ENCODE measurements at places on chromosomes 11 and 22. TPM values are rescaled to one million over a fixed set of nuclear protein-coding genes. Genes with fewer than 3 reads are reported as not detected.

DEFB131B gene
- total RNA-seq = not detected

KCNK7 gene
- total RNA-seq = 3.5 TPM

DNA sequence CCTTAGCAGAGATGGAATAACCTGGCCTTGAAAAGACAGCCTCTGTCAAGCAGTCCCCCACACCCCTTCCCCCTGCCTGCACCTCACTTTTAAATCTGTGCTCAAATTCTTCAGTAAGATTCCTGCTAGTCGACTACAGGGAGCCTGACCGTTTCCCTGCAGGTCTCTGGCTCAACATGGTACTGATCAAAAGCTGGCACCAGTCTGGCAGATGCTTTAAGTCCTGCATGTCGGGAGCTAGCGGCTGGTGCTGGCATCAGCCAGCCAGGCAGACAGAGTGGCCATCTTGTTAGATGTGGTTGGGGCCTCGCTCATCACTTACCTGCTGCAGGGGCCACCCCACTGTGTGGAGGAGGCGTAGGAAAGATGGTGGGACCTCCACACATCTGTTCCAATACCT, 204.4 kb upstream of the SORL1-AS1 start:
- no peak overlapping the region for H3K4me3 ChIP-seq
- no peak for DNase-seq
- no peaks in the 10 kb centered on the region for H3K36me3 ChIP-seq
- no peaks in the 10 kb centered on the region for H3K27me3 ChIP-seq
- H3K4me1 ChIP-seq = no peaks in the 10 kb centered on the region

DNA sequence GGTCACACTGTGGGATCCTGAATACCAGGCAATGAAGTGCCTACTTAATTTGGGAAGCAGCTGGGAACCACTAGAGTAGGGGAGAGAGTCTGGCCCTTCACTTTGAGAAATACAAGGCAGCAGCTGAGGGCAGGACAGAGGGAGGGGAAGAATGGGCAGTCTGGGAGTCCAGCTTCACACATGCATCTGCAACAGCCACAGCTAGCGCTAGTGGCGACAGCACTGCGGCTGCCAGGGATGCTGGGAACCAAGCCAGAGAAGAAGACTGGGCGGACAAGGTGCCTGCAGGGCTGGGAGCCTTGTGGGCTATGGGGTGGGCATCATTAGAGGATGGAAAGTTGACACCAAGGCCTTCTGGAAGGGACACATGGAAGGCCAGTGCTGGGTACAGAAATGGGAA, 15.8 kb downstream of the SCUBE2 start:
- no peaks in the 10 kb centered on the region for H3K27me3 ChIP-seq
- no peaks in the 10 kb centered on the region for H3K36me3 ChIP-seq
- no peak overlapping the region for H3K27ac ChIP-seq
- H3K4me3 ChIP-seq = no peak overlapping the region

DNA sequence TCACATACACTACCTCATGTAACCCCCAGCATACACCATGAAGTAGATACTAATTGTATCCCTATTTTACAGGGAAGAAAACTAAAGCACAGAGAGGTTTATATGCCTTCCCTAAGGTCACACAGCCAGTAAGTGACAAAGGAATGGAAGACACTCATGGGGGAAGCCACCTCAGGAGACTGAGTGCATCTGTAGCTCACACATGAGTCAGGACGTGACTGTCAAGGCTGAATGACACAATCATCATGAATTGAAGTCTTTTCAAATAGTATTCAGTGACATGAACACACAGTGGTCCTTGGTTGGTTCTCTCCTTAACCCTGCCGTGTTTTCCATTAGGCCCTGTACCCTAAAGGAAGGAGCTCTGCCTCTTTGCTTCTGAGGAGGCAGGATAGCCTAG, 463.0 kb downstream of the NTM start:
- no peak overlapping the region for H3K27ac ChIP-seq
- no peaks in the 10 kb centered on the region for H3K4me1 ChIP-seq
- no peak for DNase-seq
- H3K4me3 ChIP-seq = no peak overlapping the region
- no peaks in the 10 kb centered on the region for H3K27me3 ChIP-seq
- no peaks in the 10 kb centered on the region for H3K36me3 ChIP-seq

DNA sequence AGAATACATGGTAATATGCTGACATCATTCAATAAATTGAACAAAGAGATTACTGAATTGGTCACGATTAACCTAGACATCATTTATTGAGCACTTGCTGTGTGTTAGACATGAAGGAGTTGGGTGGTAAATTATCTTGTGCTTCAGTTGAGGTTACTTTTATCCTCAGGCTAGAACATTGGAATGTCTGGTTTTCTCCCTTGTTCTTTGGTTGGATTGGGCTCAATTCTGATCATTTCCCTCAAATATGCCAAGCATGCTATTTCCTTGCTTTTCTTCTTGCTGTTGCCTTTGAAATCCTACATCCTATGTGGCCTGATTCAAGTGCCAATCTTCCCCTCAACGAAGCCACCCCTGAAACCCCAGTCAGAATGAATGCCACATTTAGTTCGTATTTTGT, 65.8 kb downstream of the DEUP1 start:
- H3K27ac ChIP-seq = no peak overlapping the region
- no peak for DNase-seq
- H3K4me1 ChIP-seq = no peaks in the 10 kb centered on the region
- H3K4me3 ChIP-seq = no peak overlapping the region
- H3K36me3 ChIP-seq = no peaks in the 10 kb centered on the region

- no peak overlapping the region for H3K4me3 ChIP-seq
- H3K27ac ChIP-seq = no peak overlapping the region
- H3K4me1 ChIP-seq = no peaks in the 10 kb centered on the region
- no peak for DNase-seq
- H3K36me3 ChIP-seq = no peaks in the 10 kb centered on the region
Observed at GRCh38 chr11:82873919-82874333, 26.3 kb downstream of the PRCP start.

- H3K4me1 ChIP-seq = no peaks in the 10 kb centered on the region
- no peak overlapping the region for H3K27ac ChIP-seq
- H3K4me3 ChIP-seq = no peak overlapping the region
- DNase-seq = no peak
- H3K27me3 ChIP-seq = no peaks in the 10 kb centered on the region
- no peaks in the 10 kb centered on the region for H3K36me3 ChIP-seq
Observed at GRCh38 chr11:99366546-99366945, 345.8 kb downstream of the CNTN5 start.

DNA sequence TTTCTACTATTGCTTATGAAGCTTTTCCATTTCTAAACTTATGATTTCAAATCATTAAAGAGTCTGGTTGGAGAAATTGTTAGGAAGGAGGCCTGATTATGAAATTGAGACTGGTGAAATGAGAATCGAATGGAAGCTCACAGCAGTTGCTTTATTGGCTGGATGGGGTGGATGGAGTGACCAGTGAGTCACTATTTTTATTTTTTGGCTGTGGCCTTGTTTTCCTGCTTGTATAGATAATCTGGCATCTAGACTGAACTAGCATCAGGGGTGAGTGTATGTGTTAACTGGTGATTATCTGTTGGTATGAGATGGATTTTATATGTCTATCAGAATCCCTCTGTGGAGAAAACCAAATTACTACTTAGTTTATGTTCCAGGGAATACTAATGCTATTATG, 36.2 kb downstream of the UVRAG start:
- DNase-seq = no peak
- H3K4me3 ChIP-seq = no peak overlapping the region
- H3K27ac ChIP-seq = no peak overlapping the region
- peaks cover 8% of the 10 kb centered on the region for H3K4me1 ChIP-seq
- no peaks in the 10 kb centered on the region for H3K27me3 ChIP-seq

GRCh38 chr22:48939441-48940265, 888.0 kb downstream of the BRD1 start:
- DNase-seq = no peak
- H3K27me3 ChIP-seq = no peaks in the 10 kb centered on the region
- no peaks in the 10 kb centered on the region for H3K4me1 ChIP-seq
- no peaks in the 10 kb centered on the region for H3K36me3 ChIP-seq
- no peak overlapping the region for H3K27ac ChIP-seq

DNA sequence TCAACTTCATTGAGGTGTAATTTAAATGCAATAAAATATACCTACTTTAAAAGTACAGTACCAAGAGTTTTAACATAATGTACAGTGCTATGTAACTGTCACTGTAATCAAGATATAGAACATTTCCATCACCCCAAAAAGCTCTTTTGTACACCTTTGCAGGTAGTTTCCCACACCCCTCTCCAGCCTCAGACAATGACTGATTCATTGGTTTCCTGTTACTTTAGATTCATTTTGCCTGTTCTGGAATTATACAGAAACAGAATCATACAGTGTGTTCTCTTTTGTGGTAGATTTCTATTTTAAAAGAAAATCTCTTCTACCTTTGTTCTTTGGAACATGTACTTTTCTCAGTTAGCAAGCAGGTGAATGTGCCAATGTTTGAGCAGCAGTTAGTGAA, 38.2 kb downstream of the SHISA8 start:
- H3K36me3 ChIP-seq = no peaks in the 10 kb centered on the region
- no peaks in the 10 kb centered on the region for H3K27me3 ChIP-seq
- no peak for DNase-seq
- no peaks in the 10 kb centered on the region for H3K4me1 ChIP-seq
- H3K4me3 ChIP-seq = no peak overlapping the region

- no peak for DNase-seq
- H3K4me1 ChIP-seq = peaks cover 24% of the 10 kb centered on the region
- no peak overlapping the region for H3K27ac ChIP-seq
- H3K36me3 ChIP-seq = peaks cover 47% of the 10 kb centered on the region
- no peak overlapping the region for H3K4me3 ChIP-seq
- H3K27me3 ChIP-seq = no peaks in the 10 kb centered on the region
Observed at GRCh38 chr11:66340596-66341501, 4.1 kb downstream of the BRMS1 start.

DNA sequence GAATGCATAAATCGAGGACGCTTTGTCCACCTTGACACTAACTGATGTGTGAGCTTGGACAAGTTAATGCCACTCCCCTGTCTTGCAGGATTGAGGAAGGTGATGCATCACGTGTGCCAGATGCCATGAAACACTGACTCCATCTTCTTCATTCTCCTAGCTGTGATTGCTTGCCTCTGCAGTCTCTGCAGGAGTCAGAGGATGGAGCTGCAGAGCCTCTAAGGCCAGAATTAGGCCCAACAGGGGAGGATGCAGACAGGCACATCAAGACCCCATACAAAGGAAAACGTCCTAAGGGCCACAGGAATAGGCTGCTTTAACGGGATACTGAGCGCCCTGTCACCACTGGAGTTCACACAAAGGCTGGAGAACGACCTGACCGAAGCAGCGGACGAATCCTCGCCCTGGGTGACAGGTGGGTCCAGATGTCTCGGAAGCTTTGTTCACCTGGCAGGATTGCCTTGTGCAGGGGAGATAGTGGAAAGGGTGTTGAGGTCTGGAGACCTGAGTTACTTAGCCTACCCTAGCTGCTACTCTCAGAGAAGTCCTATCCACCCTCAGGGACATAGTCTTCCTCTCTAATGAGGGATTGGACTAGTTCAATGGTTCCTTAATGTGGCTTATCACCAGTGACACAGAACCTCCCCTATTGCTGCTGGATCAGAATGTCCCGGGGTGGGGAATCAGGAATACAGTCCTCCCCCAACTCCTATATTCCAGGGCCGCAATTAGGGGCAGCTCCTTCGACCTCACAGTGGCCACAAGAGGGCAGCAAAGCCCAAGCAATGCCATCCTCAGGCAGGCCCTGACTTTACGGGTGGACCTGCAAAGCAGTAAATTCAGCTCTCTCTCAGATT, 32.4 kb downstream of the DBX1 start:
- no peaks in the 10 kb centered on the region for H3K36me3 ChIP-seq
- peak; percentile 88 for DNase-seq
- H3K27me3 ChIP-seq = no peaks in the 10 kb centered on the region
- no peak overlapping the region for H3K4me3 ChIP-seq

DNA sequence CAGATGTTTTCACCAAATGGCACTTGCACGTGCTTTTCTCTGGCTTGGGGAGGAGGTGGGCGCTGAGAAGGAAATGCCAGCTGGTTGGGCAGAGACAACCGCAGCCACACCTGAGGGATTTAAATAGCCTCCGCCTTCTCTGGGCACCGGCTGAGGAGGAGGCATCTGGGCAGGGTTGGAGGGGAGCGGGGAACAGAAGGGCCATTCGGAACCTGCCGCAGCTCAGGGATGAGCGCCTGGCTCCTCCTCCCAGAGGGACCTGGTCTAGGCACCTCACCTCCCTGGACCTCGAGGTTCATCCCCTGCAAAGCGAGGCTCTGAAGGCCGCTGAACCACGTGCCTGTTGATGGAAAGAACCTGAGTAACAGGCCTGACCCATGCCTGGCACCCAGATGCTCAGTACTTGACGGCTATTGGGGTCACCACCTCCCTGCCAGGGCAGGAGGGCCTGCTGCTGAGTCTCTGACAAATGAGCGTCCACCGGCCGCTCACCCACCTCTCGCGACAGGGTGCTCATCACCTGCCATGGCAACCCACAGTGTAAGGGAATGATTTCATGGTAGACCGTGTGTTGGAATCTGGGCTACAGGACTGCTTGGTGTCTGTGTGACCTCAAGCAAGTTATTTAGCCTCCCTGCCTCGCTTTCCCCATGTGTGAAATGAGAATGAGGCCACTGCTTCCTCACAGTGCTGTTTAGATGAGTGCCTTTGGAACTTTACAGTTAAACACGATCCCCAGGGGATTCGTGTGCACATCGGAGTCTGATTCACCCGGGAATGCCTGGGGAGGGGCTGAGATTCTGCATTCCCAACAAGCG, 2.0 kb upstream of the KDELR3 start:
- H3K27me3 ChIP-seq = no peaks in the 10 kb centered on the region
- no peak overlapping the region for H3K27ac ChIP-seq
- no peaks in the 10 kb centered on the region for H3K4me1 ChIP-seq
- no peaks in the 10 kb centered on the region for H3K36me3 ChIP-seq
- no peak for DNase-seq
- no peak overlapping the region for H3K4me3 ChIP-seq

DNA sequence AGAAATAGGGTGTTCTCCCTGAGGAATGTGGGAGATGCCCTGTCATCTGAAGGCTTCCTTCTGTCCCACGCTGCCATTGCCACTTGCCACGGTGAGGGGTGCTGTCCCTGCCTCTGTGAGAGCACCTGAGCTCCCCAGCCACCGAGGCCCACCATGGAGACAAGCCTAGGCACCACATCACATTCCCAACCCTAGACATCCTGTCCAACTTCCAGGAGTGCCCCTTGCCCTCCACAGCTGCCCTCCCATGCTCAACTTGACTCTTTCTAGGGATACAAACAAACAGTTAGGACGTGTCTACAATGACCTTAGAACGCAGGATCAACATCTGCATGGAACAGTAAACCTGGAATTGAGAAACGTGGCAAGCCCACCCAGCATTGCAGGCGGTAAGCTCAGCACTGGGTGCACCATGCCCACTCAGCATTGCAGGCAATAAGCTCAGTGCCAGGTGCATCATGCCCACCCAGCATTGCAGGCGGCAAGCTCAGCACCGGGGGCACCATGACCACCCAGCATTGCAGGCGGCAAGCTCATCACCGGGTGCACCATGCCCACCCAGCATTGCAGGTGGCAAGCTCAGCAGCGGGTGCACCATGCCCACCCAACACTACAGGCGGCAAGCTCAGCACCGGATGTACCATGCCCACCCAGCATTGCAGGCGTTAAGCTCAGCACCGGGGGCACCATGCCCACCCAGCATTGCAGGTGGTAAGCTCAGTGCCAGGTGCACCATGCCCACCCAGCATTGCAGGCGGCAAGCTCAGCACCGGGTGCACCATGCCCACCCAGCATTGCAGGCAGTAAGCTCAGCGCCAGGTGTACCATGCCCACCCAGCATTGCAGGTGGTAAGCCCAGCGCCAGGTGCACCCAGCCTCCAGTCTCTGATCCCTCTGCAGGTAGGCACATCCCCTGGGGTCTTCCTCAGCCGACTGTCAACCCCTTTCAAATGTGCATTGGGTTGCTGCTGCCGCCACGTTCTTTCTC, 1463.9 kb downstream of the TBC1D22A start:
- H3K27ac ChIP-seq = no peak overlapping the region
- H3K4me3 ChIP-seq = no peak overlapping the region
- no peak for DNase-seq

Data from Peyer's patch (tissue), 4 donors.